ENCODE measurements at places on chromosomes 7 and 10.
A peak's percentile ranks its signal among the peaks of the same experiment; 100 is the strongest.

DNA sequence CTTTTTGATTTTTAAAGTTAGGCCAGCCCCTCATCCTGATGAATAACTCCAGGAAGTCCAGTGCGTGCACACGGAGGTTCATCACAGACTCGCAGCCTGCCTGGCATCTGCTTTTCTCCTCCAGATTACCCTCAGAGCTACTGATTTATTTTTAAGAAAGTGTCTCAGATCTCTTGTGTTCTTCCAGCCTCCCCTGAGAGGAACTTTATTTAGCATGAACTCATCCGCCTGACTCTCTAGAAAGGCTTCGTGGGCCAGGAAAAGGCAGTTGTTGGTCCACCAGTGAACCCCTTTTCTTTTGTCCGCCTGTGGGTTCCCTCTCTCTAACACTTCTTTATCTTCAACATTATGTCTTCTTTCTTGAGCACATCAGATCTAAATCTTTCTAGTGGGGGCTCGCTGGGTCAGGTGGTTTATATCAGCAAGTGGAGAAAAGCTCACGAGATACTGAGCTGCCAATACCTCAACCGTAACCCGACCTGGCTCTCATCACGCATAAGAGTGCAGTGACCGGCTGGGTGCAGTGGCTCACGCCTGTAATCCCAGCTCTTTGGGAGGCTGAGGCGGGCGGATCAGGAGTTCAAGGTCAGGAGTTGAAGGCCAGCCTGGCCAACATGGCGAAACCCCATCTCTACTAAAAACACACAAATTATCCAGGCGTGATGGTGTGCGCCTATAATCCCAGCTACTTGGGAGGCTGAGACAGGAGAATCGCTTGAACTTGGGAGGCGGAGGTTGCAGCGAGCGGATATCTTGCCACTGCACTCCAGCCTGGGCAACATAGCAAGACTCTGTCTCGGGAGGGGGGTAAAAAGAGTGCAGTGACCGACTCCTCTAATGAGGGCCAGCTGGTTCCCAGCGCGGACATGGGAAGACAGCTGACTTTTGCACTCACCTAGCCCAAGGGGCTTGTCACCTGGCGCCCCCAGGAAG, 162.3 kb downstream of the CCDC3 start:
- no peak for DNase-seq

DNA sequence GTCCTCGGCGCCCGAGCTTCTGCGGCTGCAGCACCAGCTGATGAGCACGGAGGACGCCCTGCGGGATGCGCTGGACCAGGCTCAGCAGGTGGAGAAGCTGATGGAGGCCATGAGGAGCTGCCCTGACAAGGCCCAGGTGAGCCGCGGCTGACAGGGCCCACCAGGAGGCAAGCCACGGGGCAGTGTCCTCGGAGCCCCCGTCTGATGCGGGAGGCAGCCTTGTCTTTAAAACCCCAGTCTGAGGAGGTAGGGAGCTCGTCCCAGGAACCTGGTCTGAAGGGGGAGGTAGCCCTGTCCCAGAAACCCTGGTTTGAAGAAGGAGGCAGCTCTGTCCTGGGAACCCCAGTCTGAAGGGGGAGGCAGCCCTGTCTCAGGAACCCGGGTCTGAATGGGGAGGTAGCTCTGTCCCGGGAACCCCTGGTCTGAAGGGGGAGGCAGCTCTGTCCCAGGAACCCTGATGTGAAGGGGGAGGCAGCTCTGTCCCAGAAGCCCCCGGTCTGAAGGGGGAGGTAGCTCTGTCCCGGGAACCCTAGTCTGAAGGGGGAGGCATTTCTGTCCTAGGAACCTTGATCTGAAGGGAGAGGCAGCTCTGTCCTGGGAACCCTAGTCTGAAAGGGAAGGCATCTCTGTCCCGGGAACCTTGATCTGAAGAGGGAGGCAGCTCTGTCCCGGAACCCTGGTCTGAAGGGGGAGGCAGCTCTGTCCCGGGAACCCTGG, 53.1 kb upstream of the GTF2IRD1 start:
- no peak for DNase-seq

- peak; percentile 82 for DNase-seq
Observed at GRCh38 chr7:77727936-77728701, 31.9 kb downstream of the RSBN1L start.

- DNase-seq = no peak
Observed at GRCh38 chr7:143233816-143234532, 12.1 kb downstream of the TAS2R40 start.

DNA sequence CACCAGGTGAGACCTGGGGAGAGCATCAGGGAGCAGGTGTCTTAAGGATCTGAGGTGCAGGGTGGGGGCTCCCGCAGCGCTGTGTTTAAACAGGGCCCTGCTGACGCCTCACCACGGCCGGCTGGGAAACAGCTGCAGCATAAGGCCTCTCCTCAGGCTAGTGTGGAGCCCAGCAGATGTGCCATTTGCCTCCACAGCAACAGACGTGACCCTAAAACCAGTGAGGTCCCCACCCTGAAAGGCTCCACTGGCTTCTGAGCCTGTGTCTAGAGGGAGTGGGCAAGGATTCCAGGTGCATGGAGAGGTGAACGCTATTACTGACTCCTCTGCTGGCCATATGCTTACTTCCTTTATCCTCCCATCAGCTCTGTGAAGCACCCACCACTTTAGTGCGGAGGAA, 47.8 kb downstream of the SYPL1 start:
- no peak for DNase-seq

GRCh38 chr7:19558527-19558926, 150.3 kb downstream of the POLR1F start:
- peak; percentile 92 for DNase-seq

- DNase-seq = peak; percentile 23
Observed at GRCh38 chr10:76453997-76454396, 1022.6 kb downstream of the LRMDA start.

GRCh38 chr10:110850099-110850498, 21.6 kb upstream of the PDCD4 start:
- no peak for DNase-seq

DNA sequence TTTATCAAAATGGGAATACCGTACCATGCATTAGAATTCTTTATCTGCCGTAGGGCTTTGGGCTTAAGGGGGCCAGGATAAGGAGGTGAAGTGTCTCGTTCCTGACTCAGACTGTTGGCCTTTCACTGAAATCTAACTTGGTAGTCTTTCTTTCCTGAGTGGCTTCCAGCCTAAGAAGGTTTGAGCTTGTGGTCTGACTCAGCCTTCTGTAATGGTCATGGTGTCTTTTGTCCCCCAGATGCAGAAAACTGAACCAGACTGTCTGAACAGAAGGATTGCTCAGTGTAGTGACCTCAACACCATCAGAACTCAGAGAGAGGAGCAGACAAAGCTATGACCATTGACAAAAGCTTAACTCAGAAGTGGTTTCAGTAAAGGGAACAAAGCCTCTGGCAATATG, 39.5 kb downstream of the WNT2 start:
- DNase-seq = peak; percentile 61

DNA sequence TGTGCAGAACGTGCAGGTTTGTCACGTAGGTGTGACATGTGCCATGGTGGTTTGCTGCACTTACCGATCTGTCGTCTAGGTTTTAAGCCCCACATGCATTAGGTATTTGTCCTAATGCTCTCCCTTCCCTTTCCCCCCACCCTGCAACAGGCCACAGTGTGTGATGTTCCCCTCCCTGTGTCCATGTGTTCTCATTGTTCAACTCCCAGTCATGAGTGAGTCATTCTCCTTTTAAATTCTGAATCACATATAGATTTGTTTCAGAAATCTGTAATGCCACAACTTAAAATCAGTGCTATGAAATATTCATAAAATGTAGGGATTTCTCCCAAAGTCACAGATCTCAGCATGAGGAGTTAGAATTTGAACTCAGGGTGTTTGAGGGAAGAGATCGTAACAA, 552.5 kb upstream of the MBL2 start:
- DNase-seq = no peak

DNA sequence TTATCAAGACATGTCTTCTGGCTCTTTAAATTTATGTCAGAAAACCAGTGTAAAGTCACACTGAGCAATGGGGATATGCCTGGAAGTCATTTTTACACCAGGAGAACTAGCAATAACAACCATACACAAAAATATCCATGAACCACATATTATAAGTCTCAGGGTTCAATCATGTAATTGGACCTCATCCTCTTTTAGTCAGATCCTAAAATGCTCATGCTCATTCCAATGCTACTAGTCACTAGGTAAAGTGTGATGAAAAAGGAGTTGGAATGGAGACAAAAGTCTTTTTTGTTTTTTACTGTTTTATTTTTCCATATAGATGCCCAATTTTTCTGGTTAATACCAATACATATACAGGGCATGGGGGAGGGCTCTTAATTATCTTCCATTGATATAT, 306.1 kb downstream of the DGKB start:
- DNase-seq = no peak

GRCh38 chr7:71905821-71906220, 506.3 kb downstream of the CALN1 start:
- DNase-seq = no peak

DNA sequence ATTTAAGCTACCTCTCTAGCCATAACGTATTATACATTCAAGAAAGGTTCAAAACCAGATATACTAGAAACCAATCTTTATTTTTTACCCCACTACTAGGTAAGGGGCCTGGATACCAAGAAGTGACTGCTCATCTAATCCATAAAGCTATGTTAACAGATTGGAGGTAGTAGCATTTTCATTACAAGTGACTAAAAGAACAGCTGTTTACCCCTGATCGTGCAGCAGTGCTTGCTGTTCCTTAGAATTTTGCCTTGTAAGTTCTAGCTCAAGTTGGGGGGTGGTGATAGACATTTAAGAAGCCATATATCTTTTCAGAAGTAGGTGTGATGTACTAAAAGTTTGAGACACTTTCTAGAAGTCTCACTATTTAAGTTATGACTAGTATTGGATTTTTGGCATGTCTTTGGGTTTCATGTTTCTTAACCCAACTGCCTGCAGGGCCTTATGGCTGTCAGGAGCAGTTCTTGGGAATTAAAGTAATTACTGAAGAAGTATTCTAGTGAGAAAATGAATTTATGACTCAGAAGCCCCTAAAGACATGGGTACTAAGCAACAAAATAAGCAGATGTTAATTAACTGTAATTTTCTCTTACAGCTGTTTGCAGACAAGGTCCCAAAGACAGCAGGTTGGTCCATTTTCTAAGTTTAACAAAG, 2.3 kb downstream of the PPIA start:
- no peak for DNase-seq

DNA sequence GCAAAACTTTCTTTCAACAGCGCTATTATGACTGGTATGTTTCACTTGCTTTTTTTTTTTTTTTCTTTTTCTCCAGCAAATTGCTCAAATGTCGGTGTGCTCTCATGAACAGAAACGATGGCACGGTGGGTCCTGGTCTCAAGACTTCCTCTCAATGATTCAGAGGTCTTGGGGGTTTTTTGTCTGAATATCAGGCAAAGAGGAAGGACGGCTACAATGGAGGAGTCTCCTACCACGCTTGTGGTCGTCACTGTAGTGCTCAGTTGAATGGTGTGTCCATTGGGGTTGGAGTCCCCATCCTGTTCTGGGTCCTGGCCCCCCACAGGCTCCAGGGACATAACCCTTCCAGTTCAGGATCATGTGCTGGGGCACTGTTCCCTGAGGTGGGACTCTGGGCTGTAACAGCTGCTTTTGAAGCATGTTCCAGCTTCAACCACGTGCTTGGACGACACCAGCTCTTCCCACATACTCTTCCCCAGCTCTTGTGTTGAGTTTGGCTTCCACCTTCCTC, 266.7 kb upstream of the KLF6 start:
- DNase-seq = no peak

DNA sequence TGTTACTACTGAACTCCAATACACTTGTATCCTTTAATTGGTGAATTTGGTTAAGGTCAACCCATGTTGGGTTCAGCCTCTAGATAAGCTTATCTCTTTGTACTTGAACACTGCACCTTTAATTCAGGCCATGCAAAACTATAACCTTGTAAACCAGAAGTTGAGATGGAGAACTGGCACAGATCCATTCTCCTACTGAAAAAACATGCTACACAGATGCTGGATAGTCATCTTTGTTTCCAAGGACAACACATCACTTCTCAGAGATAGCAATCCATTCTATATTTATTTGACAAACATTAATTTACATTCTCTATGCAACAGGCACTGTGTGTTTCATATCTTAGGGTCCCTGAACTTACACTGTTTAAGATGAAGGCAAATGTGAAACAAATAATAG, 2.9 kb upstream of the CDK14 start:
- no peak for DNase-seq

DNA sequence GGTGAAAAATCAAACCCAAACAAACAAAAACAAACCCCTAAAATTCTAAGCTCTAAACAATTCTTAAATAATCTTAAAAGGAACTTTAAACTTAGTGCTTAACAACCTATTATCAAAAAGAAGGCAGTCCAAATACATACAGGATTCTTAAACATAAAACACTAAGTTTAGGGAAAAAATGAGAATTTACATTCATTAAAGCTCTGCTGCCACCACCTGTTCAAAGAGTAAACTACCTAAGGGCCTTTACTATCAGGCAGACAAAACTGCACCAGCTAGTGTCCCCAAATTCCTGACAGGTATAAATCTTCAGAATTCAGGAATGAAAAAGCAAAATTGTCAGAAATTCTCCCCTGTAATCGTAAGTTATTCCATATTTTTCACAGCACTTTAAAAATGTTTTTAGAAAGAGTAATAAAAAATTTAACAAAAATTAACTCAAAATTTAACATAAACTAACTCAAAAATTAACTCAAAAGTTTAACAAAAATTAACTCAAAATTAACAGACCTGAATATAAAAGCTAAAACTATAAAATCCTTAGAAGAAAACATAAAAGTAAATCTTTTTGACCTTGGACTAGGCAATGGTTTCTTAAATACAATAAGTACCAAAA, 55.1 kb downstream of the PDZD8 start:
- DNase-seq = peak; percentile 40

- no peak for DNase-seq
Observed at GRCh38 chr7:117548035-117548434, 68.2 kb downstream of the CFTR start.

- DNase-seq = no peak
Observed at GRCh38 chr10:26157734-26158133, 58.8 kb upstream of the GAD2 start.

DNA sequence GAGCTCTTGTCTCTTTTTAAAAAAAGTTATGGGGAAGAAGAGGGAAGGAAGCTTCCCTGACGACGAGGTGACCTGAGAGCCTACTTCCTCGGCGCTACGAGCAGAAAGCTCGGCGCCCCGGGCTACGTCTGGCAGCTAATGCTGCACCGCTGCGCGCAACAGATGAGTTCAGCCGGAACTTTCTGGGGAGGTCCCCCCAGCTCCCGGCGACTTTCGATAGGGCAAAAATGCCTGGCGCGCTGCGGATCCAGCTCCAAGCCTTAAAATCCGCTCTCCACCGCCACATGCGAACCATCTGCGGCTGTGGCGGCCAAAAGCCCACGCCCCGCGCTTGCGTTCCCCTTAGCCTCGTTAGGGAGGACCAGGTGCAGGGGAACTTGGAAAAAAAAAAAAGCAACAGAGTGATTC, 621 bp downstream of the P4HA1 start:
- DNase-seq = peak; percentile 78

DNA sequence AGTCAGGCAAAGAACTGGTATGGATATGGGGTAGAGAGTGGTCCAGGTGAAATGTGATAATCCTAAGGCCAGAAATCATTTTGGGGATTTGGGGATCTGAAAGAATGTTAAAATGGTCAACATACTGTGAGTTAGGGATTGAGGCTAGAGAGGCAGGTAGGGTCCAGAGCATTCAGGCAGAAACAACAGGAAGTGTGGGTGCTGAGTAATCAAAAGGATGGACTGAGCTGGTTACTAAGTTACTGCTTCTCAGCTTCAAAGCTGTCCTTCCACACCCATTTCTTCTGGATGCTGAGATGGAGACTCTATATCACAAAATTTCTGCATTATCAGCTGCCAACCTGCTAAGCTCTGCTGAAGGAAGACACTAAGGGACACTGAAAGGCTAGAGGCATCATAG, 30.6 kb upstream of the PRKCQ start:
- no peak for DNase-seq

- DNase-seq = no peak
Observed at GRCh38 chr10:121436630-121437341, 161.5 kb downstream of the FGFR2 start.

Measured in fibroblast of villous mesenchyme (primary cell).